Naive thymus-derived CD4-positive, alpha-beta T cell (primary cell): ENCODE measurements at places on chromosomes 1 and 21. TPM values are rescaled to one million over a fixed set of nuclear protein-coding genes. Genes with fewer than 3 reads are reported as not detected.

DNA sequence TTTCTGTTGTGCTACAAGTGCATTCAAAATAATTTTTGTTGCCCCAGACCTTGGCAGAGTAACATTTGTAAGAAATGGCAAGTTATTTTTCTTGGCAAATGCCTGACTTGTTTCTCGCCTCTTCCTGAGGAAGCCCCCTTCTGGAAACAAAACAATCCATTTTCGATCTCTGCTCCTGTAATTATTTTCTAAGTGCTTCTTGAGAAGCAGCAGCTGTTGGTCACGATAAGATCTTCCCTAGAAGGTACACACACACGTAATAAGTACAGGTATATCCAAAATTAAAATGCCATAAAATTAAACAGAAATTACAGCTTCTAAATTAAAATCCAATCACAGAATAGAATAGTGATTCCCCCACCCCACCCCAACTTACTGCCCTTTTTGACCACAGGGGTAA is 47.3 kb downstream of the LPGAT1 start:
- DNase-seq: no peak

DNA sequence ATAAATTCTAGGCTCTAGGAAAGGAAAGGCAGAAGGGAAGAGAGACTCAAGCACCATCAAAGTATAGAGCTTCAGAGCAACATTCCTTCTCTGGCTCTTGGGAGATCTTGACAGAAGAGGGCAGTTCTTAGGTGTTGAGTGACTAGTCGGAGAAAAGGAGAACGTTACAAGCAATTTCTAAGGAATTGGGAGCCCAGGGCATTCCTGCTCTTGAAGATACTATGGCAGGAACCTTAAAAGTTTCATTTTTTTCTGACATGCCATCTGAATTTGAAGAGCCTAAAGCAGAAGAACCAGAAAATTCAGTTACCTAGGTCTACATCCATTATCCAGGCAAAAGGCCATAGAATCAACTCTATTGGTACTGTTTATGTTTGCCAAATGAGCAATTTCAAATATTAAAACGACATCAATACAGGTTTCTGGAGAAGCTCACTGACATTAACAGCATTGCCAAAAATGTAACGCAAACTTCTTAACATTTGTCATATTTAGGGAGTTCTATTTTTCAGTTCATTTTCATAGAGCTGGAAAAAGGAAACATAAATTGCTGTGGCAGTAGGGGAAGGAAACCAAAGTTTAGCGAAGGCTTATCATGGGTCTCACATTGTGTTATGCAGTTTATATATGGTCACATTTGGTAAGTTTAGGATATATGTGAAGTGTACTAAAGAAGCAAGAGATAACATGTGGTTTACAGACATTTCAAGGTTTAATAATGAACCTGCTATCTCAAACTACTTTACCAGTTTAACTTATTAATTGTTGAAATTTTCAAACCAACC is 210.1 kb upstream of the NRIP1 start:
- DNase-seq: no peak

DNA sequence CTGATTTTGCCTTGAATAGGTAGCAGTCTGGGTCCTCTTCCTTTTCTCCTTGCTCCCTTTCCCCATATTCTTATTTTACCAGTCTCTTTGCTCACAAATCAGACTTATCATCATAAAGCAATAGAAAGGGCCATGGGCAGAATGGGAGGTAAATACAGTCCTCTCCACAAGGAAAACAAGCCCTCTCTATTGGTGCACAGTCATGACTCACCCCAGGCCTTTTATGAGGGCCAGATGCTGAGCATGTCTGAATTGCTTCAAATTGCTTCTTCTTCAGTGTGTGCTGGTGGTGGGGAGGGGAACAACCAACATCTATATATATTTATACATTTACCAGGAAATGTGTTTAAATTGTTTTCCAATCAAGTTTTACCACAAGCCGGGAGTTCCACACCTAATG is 75.2 kb downstream of the GFI1 start:
- no peak for DNase-seq

Gene PTGS2
- not detected for polyA plus RNA-seq

Gene HIVEP3
- 4.3 TPM for polyA plus RNA-seq

Gene TMEM269
- polyA plus RNA-seq: not detected

Gene TMEM52
- polyA plus RNA-seq: not detected
